NCI-H345 (cell line): ENCODE measurements at places on chromosomes 2 and 18.

- no peak for DNase-seq
Measured at GRCh38 chr2:12043131-12043530, 296.7 kb downstream of the LPIN1 start.

DNA sequence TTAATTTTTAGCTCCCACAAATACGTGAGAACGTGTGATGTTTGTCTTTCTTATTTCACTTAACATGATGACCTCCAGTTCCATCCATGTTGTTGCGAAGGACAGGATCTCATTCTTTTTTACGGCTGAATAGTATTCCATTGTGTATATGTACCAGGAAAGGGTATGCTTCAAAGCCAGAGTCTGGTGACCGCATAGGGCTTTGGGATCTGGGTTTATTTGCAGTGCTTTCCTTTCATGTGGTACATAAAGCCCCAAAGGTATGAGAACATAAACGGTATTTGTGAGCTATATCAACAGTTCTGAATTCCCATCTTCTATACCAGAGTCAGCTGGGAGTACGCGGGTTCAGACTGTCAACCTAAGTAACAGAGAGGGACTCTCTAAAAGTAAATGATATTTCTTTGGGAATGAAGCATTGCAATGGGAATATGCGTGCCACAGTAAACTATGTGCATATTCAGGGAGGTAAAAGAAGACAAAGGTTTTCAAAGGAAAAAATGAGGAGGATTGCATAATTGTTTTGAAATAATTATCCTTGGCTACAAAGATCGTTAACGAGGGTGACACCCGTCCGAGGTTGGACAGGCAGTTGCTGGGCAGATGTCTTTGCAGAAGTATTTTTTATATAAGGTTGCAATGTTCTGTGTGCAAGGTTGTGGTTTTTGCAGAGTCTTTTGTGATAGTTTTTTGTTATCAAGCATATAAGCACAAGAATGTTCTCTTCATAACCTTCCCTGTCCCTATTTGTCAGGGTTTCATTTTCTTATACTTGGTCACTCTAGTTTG, 24.4 kb downstream of the CRYGD start:
- DNase-seq: no peak

DNA sequence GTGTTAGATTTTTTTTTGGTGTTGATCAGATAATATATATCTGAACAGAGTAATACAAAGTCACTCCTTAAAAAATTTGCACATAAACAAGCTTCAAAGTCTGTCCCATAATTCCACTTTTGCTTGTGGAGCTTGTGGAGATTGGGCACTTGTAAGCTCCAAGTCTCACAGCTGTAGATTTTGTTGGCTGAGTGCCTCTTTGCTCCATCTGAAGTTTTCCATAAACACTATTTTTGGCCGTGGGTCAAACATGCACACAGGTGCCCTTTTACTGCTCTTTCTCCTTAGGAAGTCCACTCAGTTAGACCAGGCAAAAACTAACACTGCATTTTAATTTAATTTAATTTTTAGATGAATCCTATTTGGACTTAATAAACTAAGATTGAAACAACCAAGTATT, 3.6 kb upstream of the KCNJ13 start:
- no peak for DNase-seq

- no peak for DNase-seq
Measured at GRCh38 chr2:222203041-222203440, 95.8 kb downstream of the PAX3 start.

DNA sequence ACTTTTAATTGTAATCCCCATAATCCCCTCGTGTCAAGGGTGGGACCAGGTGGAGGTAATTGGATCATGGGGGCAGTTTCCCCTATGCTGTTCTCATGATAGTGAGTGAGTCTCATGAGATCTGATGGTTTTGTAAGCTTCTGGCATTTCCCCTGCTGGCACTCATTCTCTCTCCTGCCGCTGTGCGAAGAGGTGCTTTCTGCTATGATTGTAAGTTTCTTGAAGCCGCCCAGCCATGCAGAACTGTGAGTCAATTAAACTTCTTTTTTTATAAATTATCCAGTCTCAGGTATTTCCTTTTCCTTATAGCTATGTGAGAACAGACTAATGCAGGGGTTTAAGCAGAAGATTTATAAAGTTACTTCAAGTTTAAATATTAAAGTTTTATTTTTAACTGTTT, 655.2 kb downstream of the EPHA4 start:
- no peak for DNase-seq
